ENCODE measurements at places on chromosomes 13 and 19. TPM values are rescaled to one million over a fixed set of nuclear protein-coding genes. Genes with fewer than 3 reads are reported as not detected.
A peak's percentile ranks its signal among the peaks of the same experiment; 100 is the strongest.

GRCh38 chr13:112754281-112755025 lies 64.6 kb downstream of the ATP11A start:
- no peak for DNase-seq

- no peak for DNase-seq
Observed at GRCh38 chr13:106490569-106491321, 44.7 kb downstream of the EFNB2 start.

GRCh38 chr19:38735257-38735686 lies 9.0 kb downstream of the CAPN12 start:
- DNase-seq, result no peak

GRCh38 chr13:52846567-52847321 lies 1.7 kb downstream of the PCDH8 start:
- DNase-seq, result peak; percentile 60

DNA sequence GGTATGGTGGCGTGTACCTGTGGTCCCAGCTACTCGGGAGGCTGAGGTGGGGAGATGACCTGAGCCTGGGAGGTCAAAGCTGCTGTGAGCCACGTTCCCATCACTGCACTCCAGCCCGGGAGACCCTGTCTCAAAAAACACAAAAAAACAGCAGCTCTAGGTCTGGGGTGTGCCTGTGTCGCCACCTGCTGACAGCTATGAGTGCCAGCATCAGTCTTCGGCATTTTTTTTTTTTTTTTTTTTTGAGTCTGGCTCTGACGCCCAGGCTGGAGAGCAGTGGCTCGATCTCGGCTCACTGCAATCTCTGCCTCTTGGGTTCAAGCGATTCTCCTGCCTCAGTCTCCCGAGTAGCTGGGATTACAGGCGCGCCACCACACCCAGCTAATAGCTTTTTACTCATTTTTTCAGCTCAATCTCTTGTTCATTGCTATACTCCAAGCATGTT lies 10.1 kb downstream of the AP2S1 start:
- peak; percentile 61 for DNase-seq

The OR10H1 gene
- not detected for total RNA-seq

DNA sequence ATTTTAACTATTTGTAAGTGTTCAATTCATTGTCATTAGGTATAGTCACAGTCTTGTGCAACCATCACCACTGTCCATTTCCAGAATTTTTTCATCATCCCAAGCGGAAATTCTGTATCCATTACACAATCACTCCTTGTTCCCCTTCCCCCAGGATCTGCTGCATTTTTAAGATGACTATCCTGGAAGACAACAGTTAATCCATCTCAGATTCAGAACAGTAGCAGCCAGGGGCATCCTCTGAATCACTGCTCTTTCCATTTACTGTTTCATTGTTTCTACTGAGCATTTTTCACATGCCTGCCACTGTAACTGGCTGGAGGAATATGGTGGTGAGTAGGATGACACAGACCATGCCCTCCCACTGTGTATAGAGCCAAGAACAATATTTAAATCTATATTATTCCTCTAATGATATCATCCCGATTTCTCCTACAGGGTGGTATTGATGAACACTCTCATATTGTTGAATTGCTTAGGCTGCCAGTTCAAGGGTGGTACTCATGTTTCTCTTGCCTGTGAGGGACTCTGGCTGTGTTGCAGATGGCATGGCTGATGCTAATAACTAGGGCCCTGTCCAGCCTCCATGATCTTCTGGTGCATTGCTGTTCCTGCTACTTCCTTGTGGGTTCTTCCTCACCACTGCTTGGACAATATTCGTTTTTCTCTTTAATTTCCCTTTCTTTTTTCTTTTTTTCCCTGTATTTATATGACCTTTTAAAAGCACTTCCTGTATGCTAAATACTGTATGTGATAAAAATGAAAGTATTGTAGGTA lies 59.0 kb downstream of the WDFY2 start:
- DNase-seq, result no peak

The GZMM gene
- 1.1 TPM for total RNA-seq

DNA sequence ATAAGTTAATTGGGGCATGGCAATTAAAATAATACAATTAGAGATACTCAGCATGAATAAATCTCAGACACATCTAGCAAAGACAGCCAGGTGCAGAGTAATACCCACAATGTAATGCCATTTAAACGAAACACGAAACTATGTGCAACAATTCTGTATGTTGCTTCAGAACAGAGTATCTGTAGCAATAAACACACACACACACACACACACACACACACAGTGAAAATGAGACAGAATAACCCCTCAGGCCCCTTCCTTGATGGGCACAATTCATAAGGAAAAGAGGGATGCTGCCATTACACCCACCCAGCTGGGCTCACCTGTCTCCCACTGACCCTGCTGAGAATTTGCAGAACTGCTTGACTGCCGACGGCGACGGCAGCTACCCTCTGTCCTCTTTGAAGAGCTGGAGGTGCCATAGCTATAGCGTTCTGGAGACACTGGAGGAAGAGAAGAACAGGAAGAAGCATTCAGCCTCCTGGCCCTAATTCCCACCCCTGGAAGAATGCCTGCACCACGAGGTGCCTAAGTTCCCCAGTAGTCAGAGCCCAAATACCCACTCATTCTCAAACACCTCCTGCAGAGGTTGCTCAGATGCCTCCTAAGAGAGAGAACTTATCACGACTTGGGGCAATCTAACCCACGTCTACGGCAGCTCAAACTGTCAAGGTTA lies 2.5 kb downstream of the DEDD2 start:
- no peak for DNase-seq

DNA sequence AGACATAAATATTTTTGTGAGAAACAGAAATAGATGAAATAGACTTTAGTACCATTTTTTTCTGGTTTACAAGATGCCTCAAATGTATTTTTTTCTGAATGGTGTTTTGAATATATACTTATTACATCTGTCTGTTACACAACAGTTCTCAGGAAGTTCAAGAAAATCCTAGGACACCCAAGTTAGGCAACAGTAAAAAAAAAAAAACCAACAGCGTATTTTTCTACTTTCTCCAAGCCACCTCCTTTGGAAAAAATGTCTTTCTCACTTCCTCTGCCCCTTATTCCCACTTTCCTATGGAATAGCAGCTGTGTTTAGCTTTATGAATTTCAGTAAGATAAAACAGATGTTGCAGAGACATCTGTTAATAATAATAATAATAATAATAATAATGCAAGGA lies 489.6 kb upstream of the KLF12 start:
- DNase-seq, result no peak

The SYNE4 gene
- total RNA-seq, result not detected

- no peak for DNase-seq
Observed at GRCh38 chr13:44474122-44474910, 100.7 kb downstream of the SERP2 start.

- DNase-seq, result no peak
Observed at GRCh38 chr13:110055089-110055488, 251.9 kb downstream of the COL4A1 start.

The HCN2 gene
- total RNA-seq, result 4.3 TPM

DNA sequence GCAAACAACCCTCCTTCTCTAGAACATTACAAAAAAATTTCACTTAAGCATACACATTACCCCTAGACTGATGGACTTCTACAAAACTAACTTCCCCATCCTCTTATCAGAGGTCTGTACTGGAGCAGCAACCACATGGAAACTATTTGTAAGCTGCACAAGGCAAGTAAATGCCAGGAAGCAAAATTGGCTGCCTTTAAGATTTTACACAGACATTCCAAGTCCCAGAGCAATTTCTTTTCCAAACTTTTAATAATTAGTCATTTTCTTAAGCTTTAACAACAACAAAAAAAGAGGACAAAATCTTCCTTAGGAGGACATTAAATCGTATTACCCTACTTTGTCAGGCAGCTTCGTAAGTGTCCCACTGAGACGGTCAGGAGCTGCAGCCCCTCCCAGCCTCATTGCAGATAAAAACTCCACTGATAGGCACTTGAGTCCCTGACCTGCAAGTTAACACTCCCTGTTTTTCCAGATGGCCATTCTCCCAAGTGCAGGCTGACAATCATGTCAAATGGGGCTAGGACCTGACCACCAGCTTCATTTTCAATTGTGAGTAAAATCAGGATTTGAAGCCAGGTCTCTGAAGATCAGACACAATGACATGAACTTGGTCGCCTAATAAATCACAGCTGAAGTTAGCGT lies 680.1 kb downstream of the DIAPH3 start:
- peak; percentile 25 for DNase-seq

DNA sequence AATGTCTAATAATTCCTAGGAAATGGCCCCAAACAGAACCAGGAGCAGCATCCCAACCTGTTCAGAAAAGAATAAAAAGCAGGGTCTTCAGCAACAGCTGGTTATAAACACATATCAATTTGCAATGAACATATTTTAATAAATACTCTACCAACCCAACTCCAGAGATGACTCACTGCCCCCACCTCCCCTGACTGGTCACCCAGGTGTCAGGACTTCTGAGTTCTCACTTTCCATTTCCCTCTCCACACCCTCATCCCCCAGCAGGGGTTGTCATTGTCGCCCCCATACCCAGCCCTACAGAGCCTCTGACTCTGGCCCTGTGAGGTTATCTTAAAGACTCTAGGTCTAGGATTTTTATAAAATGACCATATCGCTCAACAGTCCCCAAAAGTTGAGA lies 6.9 kb downstream of the SERPINE3 start:
- no peak for DNase-seq

DNA sequence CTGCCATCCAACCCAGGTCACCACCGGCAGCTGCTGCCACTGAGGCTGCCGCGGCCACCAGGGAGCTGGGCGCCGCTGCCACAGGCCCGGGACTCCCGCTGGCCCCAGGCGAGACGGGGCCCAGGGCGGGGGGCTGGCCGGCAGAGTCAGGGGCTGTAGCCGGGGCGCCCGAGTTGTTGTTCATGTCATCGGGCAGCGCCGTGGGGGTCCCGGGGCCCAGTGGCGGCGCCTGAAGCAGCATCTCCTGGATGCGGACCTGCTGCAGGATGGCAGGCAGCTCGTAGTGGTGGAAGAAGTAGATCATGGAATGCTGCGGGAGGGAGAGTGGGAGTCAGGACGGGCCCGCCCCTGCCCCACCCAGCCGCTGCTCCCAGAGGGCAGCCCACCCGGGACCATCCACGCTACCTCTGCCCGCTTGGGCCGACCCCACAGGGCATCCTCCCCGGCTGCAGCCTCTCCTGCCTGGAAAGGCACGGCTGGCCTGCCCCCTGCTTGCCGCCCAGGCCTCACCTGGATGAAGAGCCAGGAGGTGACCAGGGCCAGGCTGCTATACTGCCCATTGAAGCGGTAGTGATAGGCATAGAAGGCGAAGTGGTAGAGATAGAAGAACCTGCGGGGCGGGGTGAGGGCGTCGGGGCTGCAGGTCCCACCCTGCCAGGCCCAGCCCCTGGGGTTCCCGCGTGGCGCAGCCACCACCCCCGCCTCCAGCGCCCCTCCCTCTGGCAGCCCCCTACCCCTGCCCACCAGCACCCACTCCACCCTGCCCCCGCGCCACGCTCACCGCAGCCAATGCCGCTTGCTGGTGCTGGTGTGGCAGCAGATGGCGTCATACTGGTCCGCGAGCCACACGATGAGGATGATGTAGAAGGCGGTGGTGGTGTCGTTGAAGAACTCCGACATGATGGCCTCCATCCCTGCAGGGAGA lies 10.1 kb downstream of the TMEM259 start:
- DNase-seq, result no peak

DNA sequence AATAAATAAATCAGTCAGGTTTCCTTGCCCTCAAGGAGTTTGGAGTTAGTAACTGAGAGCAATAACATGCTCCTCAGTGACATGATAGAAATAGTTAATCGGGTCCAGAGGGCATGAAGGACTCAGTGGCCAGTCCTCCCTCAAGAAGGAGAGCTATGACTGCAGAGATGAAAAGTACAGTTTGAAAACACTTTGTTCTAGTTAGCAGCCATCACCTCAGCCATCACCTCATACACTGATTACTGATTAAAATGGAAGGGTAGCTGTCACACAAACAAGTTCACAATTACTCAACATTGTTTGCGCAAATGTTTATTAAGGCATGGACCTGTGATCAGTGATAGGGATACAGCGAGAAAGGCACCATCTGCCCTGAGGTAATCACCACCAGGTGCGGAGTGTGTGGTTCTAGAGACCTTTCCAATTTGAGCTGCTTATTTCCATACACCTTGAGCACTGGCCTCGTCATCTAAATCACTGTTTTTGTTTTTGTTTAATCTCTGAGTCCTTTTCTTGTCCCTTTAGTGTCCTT lies 85.3 kb upstream of the RAP2A start:
- no peak for DNase-seq

DNA sequence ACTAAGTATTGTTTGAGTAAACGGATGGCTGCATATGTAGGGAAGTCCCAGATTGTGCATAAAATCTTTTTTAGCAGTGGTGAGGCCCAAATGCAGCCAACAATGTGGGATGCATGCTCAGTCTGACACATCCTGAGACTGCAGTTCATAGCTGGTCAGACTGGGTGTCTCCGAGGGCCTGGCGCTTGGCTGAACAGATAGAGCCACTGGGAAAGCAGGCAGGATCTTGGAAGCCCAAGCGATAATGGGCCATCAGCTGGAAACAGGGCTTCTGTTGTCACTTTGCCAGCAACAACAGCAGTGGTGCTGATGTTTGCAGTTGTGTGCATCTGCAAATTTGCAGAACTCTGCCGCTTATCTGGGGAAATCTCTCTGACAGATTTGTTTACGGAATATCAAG lies 36.1 kb downstream of the MTUS2 start:
- DNase-seq, result no peak

DNA sequence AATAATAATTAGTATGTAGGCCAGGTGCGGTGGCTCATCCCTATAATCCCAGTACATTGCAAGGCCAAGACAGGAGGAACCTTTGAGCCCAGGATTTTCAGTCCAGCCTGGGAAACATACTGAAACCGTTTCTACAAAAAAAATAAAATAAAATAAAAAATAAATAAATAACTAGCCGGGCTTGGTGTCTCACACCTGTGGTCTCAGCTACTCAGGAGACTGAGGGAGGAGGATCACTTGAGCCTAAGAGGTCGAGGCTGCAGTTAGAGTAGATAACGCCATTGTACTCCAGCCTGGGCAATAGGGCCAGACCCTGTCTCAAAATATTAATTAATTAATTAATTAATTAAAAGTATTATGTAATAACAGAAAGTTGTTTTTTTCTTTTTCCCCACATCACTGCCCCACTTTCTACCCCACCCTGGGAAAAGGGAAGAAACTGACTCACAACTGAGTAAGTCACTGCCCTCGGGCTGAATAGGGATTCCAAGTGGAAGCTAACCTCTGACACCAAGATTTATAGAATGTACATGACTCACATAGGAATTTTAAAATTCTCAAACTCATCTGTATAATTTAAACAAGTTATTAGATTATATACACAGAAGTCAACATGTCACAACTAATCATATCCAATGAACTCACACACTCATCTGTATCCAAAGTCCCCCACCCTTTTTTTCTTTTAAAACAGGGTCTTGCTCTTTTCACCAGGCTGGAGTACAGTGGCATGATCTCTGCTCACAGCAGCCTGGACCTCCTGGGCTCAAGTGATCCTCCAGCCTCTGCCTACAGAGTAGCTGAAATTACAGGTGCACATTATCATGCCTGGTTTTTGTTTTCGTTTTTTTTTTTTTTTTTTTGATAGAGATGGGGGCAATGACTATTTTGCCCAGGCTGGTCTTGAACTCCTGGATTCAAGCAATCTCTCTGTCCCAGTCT lies 12.5 kb downstream of the ZNF611 start:
- no peak for DNase-seq

GRCh38 chr19:19943848-19944582 lies 43.3 kb downstream of the ZNF93 start:
- no peak for DNase-seq

- DNase-seq, result peak; percentile 56
Observed at GRCh38 chr13:23377983-23378632, 55.4 kb downstream of the SACS start.

- no peak for DNase-seq
Observed at GRCh38 chr19:42524943-42525342, 3.3 kb downstream of the CEACAM1 start.

Data from left cardiac atrium (tissue), 4 donors.